ENCODE measurements at places on chromosomes 11 and 22. TPM values are rescaled to one million over a fixed set of nuclear protein-coding genes. Genes with fewer than 3 reads are reported as not detected.

GRCh38 chr11:59611570-59612565, 3.7 kb downstream of the OSBP start:
- DNase-seq: no peak

The SLC22A9 gene
- not detected for total RNA-seq

The KCNJ4 gene
- not detected for total RNA-seq

- no peak for DNase-seq
These were observed 89.5 kb downstream of the ME3 start for GRCh38 chr11:86582898-86583297.

GRCh38 chr11:72600557-72600956, 73.7 kb downstream of the PDE2A start:
- no peak for DNase-seq

The SLC37A2 gene
- 44.4 TPM for total RNA-seq

- DNase-seq: no peak
These were observed 512 bp upstream of the GRIA4 start for GRCh38 chr11:105609341-105609781.

GRCh38 chr11:68460741-68461574, at the start of gene PPP6R3:
TSS of gene PPP6R3 (plus strand) at chr11:68460752. CDS start at chr11:68537665, 76,913 bp downstream.
- DNase-seq: no peak

- no peak for DNase-seq
These were observed 42.2 kb downstream of the MRTFA start for GRCh38 chr22:40594346-40594745.

The NPAS4 gene
- total RNA-seq: not detected

The HOATZ gene
- not detected for total RNA-seq

GRCh38 chr11:115430345-115430744, 73.9 kb downstream of the CADM1 start:
- DNase-seq: no peak

The TNKS1BP1 gene
- 118 TPM for total RNA-seq

GRCh38 chr22:33314316-33314715, 256.1 kb upstream of the SYN3 start:
- DNase-seq: no peak

DNA sequence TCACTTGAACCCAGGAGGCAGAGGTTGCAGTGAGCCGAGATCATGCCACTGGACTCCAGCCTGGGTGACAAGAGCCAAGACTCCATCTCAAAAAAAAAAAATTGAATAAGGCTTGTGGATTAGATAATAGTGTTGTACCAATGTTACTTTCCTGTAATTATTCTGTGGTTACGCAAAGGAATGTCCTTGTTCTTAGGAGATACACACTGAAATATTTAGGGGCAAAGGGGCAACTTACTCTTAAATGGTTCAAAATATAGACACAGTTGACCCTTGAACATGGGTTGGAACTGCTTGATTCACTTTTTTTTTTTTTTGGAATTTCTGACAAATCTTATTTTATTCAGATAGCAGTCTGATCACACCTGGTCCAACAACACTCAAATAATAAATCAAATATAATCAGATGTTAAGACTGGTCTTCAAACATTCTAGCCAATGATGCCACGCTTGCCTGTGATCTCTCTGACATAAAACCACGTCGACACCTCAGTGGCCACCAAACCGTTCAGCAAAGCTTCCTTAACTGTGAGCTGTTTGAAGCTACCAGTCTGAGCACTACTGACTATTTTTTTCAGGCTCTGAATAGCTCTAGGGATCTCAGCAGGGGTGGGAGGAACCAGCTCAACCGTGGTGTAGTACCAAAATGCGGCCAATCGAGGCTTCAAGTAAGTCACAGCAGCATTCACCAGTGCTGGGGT, 710 bp downstream of the ATP5MGL start:
- DNase-seq: no peak

All from esophagus squamous epithelium (tissue), 5 donors.